ENCODE measurements at places on chromosomes 5 and 9.

DNA sequence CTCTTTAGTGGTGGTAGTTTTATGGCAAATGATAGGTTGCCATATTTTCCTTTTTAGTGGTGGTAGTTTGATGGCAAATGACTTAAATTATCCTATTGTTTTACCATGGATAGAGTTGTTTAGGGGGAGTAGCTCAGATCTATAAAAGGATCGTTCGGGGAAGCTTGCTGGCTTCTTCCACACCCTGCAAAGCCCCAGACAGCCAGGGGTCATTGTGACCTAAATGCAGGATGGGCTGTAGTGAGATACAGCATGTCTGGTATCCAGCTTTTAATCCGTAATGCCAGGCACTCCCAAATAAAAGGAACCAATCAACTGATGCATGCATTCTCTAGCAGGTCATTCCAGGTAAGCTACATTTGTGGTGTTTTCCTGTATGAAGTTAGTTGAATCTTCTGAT, 67.1 kb downstream of the PRR16 start:
- no peak overlapping the region for H3K27ac ChIP-seq
- no peaks in the 10 kb centered on the region for H3K4me1 ChIP-seq
- H3K36me3 ChIP-seq: no peaks in the 10 kb centered on the region
- H3K4me3 ChIP-seq: no peak overlapping the region

GRCh38 chr5:106759581-106759980, 911.2 kb downstream of the EFNA5 start:
- no peak for DNase-seq
- H3K27me3 ChIP-seq: no peaks in the 10 kb centered on the region

DNA sequence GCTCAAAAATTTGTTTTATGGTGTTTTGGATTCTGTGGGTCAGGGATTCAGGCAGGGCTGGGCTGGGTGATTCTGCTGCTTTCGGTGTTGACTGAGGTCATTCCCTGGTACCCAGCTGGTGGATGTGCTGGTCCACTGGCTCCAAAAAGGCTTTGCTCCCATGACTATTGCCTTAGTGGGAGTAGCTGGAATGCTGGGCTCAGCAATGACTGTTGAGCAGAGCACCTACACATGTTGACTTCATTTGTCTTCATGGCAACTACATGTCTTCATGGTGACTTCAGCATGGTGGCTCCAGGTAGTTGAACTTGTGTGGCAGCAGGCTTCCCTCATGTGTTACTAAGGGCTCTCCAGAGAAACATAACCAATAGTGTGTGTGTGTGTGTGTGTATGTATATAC, 297.2 kb downstream of the DOCK8 start:
- no peak overlapping the region for H3K27ac ChIP-seq
- peaks cover 11% of the 10 kb centered on the region for H3K4me1 ChIP-seq
- H3K36me3 ChIP-seq: peaks cover 18% of the 10 kb centered on the region
- no peak for DNase-seq
- no peak overlapping the region for H3K4me3 ChIP-seq

DNA sequence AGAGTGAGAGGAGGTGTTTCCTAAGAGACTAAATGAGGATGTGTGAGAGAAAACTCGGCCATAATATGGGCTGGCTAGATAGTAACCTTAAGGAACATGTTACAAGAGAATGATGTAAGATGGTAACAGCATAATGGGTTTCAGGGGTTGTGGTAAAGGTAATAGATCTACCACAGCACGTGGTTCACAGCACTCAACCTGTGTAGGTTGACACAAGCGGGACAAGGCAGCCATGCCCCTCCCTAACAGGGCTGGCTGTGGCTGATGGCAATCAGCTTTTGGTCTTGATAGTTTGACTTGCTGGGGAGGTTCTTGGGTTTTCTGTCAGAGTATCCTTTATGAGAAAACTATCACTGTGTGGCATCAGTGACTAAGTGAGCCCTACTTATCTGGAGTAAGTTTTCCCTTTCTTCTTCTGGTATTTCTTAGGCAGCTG, 138.6 kb downstream of the TRIO start:
- H3K36me3 ChIP-seq: peaks cover 16% of the 10 kb centered on the region
- DNase-seq: no peak
- no peak overlapping the region for H3K4me3 ChIP-seq
- peaks cover 16% of the 10 kb centered on the region for H3K4me1 ChIP-seq

- H3K4me3 ChIP-seq: no peak overlapping the region
- H3K4me1 ChIP-seq: peaks cover 9% of the 10 kb centered on the region
- no peak overlapping the region for H3K27ac ChIP-seq
- no peaks in the 10 kb centered on the region for H3K36me3 ChIP-seq
- no peaks in the 10 kb centered on the region for H3K27me3 ChIP-seq
- no peak for DNase-seq
Observed at GRCh38 chr9:27770541-27770940, 197.3 kb upstream of the C9orf72 start.

GRCh38 chr5:111628901-111629300, 116.6 kb upstream of the STARD4 start:
- DNase-seq: no peak
- H3K4me3 ChIP-seq: no peak overlapping the region
- H3K36me3 ChIP-seq: peaks cover 5% of the 10 kb centered on the region
- H3K27ac ChIP-seq: peak overlapping the region; percentile 35
- no peaks in the 10 kb centered on the region for H3K27me3 ChIP-seq

GRCh38 chr5:167709625-167710024, 581.8 kb upstream of the WWC1 start:
- H3K4me3 ChIP-seq: no peak overlapping the region
- H3K27ac ChIP-seq: no peak overlapping the region
- DNase-seq: no peak

- peaks cover 11% of the 10 kb centered on the region for H3K4me1 ChIP-seq
- no peak overlapping the region for H3K4me3 ChIP-seq
- DNase-seq: no peak
- H3K27ac ChIP-seq: no peak overlapping the region
- no peaks in the 10 kb centered on the region for H3K27me3 ChIP-seq
Observed at GRCh38 chr9:18569941-18570630, 96.1 kb downstream of the ADAMTSL1 start.

GRCh38 chr9:84804951-84805694, 135.6 kb downstream of the NTRK2 start:
- H3K4me1 ChIP-seq: peaks cover 30% of the 10 kb centered on the region
- no peak overlapping the region for H3K4me3 ChIP-seq
- no peaks in the 10 kb centered on the region for H3K27me3 ChIP-seq
- H3K27ac ChIP-seq: no peak overlapping the region

- peaks cover 14% of the 10 kb centered on the region for H3K36me3 ChIP-seq
- no peak overlapping the region for H3K4me3 ChIP-seq
- H3K27ac ChIP-seq: no peak overlapping the region
Observed at GRCh38 chr9:126403397-126403796, 76.8 kb downstream of the MVB12B start.

DNA sequence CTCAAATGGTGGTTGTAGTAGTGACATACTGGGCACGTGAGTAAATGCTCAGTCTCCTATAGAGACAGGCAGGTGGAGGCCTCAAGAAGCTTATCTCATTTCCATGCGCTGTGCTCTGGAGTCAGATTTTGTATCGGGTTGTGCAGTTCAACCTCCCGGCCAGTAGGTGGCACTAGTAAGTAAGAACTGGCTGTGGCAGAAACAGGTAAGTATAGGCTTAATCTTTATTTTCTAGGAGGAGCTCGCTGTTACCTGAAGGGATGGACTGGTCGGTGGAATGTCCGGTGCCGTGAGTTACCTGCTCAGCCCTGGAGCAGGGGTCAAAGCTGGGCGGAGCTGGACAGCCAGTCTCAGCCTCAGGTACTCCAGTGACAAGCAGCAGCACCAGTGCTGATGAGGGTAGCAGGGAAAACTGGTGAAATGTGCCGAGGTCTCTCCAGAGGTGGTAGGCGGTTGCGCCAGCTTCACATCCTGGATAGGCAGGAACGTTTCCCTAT, 880.1 kb upstream of the SEMA6A start:
- H3K27ac ChIP-seq: no peak overlapping the region
- no peaks in the 10 kb centered on the region for H3K36me3 ChIP-seq

DNA sequence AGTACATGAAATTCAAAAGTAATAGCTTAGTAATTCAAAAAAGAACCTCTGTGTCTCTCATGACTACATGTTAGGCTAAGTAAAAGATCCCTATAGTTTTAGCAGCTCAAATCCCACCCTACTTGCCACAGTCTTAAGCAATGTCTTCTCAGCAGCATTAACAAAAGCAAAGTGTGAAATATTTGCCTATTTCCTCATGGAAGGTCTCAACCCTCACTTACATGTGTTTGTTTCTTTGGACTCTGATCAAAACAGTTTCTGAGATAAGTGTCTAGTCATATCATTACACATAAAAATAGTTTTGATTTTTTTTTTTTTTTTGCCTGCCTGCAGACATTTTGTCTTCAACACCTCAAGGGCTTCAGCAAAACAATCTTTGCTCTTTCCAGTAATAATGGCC, 310.5 kb downstream of the CETN3 start:
- no peak overlapping the region for H3K4me3 ChIP-seq
- no peak for DNase-seq
- no peaks in the 10 kb centered on the region for H3K27me3 ChIP-seq
- no peaks in the 10 kb centered on the region for H3K36me3 ChIP-seq

All from mesothelial cell of epicardium (in vitro differentiated cells).